Stimulated activated naive CD8-positive, alpha-beta T cell treated with anti-CD3 and anti-CD28 coated beads, Interleukin-15, amount 100 ng/mL, for 72 hours (primary cell): ENCODE measurements at places on chromosomes 7 and 10.

- DNase-seq = no peak
Observed at GRCh38 chr10:64115471-64115870, 594.3 kb downstream of the REEP3 start.

- DNase-seq = no peak
Observed at GRCh38 chr7:131090886-131091692, 236.6 kb upstream of the MKLN1 start.

- no peak for DNase-seq
Observed at GRCh38 chr10:47025540-47026300, 114.5 kb downstream of the PTPN20 start.

GRCh38 chr7:155851892-155852291, 39.6 kb upstream of the SHH start:
- DNase-seq = no peak

DNA sequence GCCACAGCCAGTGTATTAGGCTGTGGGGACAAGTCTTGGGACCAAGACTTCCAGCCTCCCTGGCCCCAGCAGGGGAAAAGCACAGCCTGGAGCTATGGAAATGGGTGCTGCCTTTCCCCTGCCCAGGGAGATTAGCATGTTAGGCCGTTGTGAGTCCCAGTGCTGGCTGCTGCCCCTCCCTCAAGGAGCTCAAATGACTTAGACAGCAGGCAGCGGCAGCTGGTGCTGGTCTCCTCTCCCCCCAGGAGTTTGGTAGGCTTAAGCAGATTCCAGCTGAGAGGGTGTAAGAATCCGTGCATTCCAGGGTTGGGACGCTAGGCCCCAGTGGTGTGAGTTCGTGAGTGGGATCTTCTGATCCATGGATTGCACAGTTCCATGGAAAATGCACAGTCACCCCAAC, 301.5 kb upstream of the PHF14 start:
- no peak for DNase-seq

DNA sequence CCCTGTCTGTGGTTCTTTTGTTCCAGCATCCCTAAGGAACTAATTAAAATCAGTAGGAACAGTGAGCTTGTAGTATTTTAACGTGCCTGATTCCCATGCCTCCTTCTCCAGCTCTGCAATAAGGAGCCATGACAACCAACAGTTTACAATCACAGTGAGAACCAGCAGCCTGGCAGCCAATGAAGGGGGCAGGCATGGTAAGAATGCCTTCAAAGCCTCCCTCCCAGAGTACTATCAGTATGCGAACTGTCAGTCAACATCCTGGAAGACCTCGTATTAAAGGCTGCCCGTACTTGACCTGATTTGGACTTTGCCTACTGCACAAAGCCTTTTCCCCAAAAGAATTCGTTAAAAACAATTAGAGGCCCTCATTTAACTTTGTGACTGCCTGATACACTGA, 7.7 kb downstream of the ZPBP start:
- DNase-seq = no peak

- DNase-seq = no peak
Observed at GRCh38 chr10:52066383-52066782, 247.7 kb upstream of the DKK1 start.

DNA sequence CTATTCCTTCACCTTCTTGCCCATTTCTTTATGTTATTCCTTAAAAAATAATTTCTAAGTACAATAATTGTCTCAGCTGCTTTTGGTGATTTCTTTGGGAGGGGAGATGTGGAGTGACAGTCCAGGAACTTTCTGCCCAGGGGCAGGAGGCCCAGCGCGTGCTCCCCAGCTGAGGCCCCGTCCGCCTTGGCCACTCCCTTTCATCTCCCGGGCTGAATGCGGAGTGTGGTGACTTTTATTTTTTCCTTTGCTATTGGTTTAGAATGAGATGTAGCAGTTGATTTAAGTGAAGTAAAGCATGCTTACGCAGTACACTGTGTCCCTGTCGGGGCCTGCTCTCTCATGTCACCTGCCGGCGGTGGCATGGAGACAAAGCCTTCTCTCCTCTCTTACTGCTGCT, 141.6 kb downstream of the MGMT start:
- DNase-seq = no peak

GRCh38 chr7:132575419-132575981, 770 bp downstream of the PLXNA4 start:
- peak; percentile 34 for DNase-seq

DNA sequence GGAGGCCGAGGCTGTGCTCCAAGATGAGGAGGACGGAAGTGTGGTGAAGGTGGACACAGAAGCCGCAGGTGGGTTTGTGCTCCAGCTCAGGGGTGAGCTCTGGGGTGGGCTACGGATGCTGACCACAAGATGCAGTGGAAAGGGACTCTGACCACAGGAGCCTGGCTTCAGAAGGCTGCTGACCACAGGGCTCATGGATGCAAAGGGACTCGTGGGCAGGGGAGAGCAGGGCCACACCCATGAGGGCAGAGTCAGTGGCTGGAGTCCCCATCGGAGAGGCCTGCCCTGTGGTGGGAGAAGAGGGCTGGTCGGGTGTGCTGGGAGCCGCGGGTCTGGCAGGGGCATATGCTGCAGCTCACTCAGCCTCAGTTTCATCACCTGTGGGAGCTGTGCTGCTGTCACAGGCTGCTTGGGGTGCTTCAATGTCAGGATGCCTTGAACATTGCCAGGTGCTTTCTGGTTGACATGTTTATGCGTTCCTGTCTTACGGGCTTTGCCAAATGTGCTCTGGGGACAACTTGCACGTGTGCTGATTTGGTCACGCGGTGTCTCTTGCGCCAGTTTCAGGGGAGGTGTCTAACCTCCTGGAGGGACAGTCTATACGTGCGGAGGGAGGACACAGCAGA, 13.7 kb downstream of the SCART1 start:
- no peak for DNase-seq

GRCh38 chr10:121240556-121240955, 357.7 kb downstream of the FGFR2 start:
- no peak for DNase-seq

DNA sequence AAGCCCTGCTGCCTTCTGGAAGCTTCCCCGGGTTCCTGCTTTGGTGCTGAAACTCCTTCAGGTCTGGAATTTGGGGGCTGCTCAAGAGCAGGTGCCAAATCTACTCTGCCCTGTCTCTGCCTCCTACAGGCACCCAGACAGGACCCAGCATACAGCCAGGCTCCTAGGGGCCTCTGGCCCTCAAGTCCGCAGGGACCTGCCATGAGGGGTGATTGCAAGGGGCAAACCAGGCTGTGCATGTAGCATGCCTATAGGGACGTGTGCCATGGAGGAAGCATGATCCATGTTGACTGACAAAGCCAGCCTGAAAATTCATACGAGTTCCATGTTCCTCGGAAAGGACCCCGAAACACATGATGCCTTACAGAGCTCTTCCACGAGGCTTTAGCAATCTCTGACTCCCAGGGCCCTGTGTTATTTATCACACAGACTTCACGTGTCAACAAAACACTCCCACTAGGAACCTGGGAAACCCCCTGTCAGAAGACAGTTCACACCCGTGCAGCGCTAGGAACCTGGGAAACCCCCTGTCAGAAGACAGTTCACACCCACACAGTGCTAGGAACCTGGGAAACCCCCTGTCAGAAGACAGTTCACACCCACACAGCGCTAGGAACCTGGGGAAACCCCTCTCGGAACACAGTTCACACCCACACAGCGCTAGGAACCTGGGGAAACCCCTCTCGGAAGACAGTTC, 75.3 kb upstream of the DNAAF5 start:
- peak; percentile 42 for DNase-seq

DNA sequence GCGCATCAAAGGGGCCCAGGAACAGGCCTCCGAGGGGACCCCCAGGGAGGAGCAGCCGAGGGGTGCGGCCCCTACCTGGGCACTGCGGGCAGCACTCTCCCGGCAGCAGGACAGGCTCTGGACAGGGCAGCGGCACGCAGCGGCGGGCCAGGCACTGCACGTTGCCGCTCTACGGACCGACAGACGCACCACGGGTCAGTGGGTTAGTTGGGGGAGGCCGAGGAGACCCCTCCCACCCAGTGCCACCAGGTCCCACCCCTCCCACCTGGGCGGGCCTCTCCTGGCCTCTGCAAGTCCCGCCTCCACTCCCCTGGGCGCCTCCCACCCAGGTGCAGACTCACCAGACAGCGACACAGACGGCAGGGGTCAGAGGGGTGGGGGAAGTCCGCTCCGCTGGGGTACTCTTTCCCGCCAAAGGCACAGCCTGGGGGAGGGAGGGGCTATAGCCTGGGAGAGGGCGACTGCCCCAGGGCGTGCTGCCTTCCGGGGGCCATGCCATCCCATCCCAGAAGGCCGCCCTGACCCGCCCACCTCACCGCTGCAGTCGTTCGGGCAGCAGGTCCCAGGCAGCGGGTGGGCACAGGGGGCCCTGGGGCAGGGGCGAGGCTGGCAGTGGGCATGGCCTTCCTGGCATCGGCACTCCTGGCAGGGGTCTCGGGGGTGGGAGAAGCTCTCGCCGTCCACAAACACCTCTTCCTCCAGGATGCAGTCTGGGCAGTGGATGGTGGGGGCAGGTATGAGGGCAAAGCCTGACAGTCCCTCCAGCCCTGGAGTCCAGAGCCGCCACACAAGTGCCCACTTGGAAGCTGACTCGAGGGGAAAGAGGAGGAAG, 19.2 kb downstream of the KCP start:
- no peak for DNase-seq

DNA sequence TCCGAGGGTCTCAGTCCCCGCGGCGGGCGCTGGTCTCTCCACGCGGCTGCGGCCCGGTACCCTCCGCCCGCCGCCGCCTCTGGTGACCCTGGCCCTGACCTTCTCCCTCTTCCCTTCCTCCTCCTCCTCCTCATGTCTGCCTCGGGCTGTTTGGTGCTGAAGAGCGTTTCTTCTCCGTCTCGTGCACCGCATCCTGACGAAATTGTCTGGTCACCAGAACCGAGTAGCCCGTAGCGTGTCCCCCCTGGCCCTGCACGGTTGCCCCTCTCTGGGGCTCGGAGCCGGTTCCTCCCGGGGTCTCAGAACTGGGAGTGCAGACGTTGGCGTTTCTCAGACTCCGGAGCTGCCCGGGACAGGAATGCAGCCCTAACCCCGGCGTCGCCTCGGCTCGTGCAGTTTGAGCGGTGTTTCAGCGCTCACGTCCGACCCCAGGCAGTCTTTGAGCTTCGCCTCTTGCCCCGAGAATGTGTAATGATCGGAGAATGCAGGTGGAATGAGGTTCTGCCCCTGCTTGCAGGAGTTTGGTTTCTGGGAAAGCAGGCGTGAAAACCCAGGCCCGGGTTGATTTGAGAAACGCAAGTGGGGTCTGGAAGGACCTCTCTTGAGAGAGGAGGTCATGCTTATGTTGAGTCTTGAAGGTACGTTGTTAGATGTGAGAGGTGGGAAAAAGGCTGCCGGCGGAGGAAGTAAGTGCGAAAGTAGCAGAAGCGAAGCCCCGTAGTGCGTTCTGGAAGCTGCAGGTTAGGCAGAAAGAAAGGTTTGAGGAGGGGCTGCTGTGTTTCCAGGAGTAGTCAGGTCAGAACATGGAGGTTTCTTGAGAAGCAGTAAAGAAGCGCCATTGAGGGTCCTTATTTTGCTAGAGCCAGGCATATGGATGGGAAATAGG, 743 bp downstream of the RBM17 start:
- peak; percentile 27 for DNase-seq

DNA sequence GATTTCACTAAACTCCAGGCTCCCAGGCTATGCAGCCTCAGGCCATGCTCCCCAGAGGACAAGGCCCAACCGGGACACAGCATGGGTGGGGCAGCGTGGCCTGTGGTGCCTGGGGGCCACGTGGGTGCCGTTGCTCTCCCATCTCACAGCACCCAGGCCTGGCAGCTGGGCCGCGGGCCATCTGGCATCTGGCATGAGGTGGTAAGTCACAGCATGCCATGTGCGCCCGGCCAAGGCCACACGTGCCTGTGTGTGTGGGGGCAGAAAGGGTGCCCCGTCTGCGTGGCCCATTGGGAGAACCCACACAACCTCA, 204.1 kb downstream of the EBF3 start:
- DNase-seq = peak; percentile 2

DNA sequence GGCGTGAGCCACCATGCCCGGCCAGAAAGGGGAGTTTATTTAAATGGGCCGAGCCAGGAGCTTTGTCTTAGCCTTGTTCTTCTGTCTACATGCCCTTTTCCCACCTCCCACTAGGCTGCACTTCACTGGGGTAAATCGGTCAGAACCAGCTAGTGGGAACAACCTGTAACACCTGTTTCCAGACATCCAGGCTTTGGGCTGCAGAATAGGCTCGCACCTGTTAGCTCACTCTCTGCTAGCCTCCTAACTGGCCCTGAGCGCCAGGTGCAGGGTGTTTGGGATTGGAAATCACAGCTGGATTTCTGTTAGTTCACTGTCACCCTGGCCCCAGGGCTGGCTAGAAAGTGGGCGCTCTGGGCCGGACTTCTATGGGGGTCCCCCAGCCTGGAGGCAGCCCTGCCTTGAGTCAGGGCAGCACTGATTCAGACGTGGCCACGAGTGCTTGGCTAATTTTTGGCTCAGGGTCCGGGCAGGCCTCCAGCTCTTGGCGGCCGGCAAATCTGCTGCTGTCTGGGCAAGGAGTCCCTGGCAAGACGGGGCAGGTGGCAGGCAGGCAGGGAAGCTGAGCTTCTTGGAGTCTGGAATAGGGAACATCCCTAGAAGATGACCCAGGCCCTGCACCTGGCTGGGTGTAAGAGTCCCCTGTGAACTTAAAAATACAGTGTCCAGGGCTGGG, 48.6 kb downstream of the GTF2IRD1 start:
- DNase-seq = no peak

GRCh38 chr7:56028942-56029630, 22.2 kb downstream of the PSPH start:
- no peak for DNase-seq

- DNase-seq = no peak
Observed at GRCh38 chr10:69697006-69697405, 67.0 kb downstream of the FAM241B start.

GRCh38 chr7:140908361-140908760, 16.4 kb downstream of the BRAF start:
- DNase-seq = no peak

GRCh38 chr10:79438699-79439085, 6.7 kb downstream of the ZCCHC24 start:
- DNase-seq = no peak

GRCh38 chr7:46208635-46209525, 287.8 kb upstream of the IGFBP3 start:
- no peak for DNase-seq

- no peak for DNase-seq
Observed at GRCh38 chr10:66917104-66917503, 8.7 kb upstream of the LRRTM3 start.

DNA sequence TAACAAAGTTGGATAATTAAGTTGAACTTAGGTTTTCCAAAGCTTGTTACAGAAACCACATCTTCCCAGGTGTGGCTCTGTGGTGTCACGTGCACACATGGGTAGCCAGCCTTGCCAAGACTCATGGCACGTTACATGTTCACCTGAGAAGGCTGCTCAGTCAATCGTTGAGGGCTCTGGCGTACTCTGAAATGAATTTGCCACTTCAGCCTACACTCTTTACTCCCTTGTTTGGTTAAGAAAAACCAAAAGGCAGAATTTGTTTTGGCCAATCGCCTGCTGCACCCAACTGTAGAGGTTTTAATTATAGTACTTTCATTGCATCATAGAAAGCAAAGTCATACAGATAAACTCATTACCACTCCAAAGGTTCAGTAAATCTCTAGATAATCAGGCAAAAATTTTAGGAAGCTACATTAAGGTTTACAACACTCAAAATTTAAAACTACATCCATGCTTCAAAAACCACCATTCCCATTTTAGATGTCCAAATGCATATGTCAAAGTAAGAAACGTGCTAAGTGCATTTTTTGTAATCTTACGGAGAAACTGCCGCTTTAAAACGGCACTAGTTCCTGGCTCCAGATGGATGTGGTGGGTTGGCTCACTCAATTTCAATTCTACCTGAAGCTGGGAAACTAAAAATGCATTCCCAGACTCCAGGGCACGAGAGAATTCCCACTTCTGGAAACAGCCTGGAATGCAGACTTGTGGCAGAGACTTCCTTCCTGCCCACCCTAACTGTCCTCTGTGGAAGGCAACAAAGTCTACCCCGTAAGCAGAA, 88.4 kb downstream of the DIP2C start:
- no peak for DNase-seq
